Esophagus squamous epithelium (tissue), 5 donors: ENCODE measurements at places on chromosomes 6 and 20.
A peak's percentile ranks its signal among the peaks of the same experiment; 100 is the strongest.

- no peak for DNase-seq
These were observed 86.1 kb upstream of the TCF21 start for GRCh38 chr6:133802861-133803260.

DNA sequence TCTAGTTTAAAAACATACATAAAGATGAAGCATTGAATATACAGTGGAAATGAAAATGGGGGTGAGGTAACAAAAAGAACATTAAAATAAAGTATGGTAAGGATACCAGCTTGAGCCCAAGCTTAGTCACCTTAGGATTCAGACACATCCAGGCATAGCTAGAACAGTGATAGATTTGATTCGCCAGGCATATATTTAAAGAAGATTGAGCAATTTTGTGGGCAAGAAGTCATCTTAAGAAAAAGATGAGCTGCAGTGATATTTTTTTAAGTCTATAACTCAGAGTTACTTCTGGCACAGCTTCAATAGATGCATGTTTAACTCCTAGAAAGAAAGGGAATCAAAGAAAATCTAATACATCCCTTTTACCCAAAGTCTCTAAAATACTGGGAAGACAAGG lies 97.9 kb downstream of the BMP5 start:
- no peak for DNase-seq

DNA sequence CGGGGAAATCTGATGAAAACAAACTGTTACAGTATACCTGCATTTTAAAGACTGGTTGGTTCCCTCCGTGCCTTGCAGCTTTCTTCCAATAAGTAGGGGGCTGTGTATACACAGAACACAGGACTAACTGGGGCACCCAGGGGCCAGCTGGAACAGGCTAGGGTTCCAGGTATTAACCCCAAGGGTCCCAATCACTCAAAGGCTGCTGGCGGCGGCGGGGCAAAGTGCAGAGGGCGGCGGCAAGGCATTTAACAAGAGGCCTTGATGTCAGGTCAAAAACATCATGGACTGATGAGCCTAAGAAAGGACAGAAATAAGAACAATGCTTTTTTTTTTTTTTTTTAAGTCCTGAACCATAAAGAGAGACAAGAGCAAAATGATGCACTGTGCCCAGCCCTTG lies 2.5 kb downstream of the PMEPA1 start:
- no peak for DNase-seq

DNA sequence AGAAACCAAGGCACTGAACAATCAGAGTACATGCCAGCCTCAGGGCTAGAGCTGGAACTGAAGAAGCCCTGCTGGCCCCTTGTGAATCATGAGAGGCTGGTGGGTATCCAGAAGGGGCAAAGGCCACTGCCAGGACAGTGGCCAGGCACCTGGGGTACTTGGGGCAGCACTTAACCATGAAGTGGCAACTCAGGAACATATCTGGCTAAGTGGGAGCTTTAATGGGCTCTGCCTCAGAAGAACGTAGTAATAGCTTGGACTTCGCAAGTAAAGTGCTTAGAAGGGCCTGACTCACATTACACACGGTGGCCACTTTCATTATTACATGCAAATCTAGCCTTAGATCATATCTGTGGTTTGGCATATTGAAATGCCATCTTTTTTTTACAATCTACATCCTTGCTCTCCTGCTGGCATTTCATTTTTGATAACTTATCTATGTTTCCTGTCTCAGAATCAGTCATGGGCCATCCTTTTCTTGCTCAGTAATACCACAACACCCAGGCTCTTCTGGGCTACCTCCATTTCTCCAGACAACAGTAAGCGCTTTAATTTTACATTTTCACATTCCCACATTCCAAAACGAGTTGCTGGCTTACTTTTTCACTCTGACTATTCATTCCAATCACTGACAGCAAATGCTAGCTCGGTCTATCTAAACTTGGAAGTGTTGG lies 21.6 kb downstream of the NAPB start:
- no peak for DNase-seq

DNA sequence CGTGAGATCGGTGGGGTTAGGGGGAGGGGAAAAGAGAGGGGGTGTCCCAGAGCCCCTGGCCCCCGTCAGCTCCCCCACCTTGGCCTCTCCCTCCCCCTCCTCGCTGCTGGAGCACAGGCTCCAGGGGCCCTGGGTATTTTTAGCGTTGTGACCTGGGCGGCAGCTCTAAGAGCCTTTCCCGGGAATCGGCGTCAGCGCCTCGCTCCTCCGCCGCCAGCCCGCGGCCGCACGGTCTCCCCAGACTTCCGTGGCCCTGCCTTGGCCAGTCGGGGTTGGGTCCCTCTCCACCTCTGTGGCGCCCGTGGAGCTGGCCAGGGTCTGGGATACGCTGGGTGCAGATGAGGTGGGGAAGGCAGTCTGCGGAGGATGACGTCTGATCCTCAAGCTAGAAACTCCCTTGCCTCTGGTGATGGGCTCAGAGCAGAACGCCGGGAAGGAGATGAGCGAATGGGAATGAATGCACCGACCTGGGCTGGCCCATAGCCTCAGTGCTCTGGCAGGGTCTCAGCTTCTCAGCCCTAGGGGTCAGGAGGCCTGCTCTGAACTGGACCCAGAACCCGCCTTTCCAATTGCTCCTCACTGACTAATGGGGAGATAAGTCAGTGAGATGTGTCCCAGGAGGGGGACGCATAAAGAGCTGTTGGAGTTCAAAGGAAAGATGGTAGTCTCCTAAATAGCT lies 883 bp upstream of the DBNDD2 start:
- DNase-seq, result no peak

- DNase-seq, result no peak
These were observed 9.6 kb upstream of the PKIG start for GRCh38 chr20:44572551-44573500.

GRCh38 chr6:98941319-98941718 lies 6.4 kb downstream of the FBXL4 start:
- no peak for DNase-seq

- peak; percentile 56 for DNase-seq
These were observed 10.8 kb downstream of the BACH2 start for GRCh38 chr6:90285611-90286381.

DNA sequence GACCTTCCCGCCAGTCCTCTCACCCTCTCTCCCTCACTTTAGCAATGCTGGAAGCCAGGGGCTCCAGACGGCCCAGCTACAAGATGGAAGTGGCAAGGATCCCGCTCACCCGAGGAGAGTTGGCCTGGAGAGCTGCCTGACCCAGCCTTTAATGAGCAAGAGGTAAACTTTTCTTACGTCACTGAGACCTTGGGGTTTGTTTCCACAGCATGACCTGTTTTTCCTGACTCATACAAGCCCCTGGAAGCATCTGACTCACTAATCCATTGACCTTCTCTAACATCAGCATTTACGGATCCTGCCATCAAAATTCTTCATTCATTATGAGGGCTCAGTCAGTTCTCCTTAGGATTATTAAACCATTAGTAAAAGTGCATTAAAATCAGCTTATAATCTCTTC lies 120.4 kb downstream of the MYLK4 start:
- DNase-seq, result no peak

DNA sequence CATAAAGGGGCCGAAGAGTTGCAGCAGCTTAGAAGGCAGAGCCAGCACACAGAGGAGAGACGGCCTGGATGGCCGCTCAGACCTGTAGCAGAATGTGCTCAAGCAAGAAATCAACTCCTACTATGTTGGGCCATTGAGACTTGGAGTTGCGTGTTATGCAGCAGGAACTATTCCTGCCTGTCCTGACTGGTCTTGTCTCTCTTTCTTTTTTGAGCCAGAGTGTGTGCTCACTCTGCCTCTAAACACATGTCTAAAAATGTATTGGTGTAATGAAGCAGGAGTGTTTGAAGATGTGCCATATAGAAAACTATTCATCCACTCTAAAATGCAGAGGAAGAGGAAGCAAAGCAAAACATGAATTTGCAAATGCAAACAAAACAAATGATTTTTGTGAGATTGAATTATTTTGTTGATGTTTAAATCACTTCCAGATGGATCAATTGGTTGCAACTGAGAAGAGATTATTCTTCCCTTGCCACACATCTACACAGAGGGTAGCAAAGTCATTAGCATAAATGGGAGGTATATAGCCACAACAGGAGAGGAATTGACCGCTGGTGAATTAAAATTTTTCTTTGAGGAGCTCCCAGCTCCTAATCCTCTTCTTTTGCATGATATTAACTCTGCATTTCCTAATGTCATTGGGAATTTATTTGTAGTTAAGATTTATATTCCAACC lies 20.4 kb upstream of the SYNJ2 start:
- no peak for DNase-seq

- DNase-seq, result no peak
These were observed 38.3 kb upstream of the LTV1 start for GRCh38 chr6:143804835-143805239.

- DNase-seq, result no peak
These were observed 606.0 kb downstream of the HDGFL1 start for GRCh38 chr6:23175391-23175790.

DNA sequence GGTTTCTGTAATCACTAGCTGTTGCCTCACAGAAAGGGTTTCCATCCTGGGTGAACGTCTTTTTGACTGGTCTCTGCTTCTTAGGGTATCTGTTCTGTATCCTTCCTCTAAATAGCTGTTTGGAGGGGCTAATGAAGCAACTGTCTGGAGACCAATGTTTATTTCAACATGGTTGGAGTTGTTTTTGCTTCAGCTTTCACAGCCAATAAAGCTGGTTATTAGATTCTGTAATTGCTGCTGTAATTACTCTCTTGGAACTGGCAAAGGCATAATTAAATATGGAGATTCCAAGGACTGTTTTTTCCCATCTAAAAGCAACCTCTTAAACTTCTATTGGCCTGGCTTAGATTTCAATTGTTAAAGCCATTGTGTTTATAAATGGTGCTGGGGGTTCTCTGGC lies 31.9 kb downstream of the CHMP4B start:
- no peak for DNase-seq

DNA sequence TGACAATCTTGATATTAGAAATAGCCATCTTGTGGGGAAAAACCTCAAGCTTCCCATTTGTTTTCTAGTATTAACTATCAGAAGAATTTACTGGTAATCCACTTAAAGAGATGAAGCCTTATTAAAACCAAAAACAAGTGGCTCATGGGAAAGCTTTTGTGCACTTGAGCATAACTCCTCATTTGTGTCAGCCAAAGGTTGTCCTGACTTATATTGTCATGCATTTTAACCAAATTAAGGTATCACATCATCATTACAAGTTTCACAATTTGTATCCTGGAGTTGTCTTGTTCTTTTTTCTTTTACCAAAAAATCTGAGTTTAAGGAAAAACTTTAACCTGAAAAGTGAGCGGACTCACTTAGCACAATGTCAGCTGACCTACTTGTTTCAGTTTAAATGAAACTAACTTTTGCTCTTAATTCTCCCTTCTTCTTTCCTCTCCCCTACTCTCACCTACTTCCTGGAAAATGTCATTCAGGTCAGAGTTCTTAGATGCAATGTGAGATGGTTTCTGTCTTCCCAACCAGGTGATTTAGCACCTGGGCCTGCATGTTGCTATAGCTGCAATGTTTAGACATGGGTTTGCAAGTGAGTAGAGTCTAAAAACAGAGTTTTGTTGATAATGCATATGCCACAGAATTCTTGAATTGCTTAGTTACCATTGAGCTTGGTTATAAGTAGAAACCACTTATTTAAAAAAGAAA lies 82.8 kb downstream of the TNFAIP3 start:
- DNase-seq, result no peak

DNA sequence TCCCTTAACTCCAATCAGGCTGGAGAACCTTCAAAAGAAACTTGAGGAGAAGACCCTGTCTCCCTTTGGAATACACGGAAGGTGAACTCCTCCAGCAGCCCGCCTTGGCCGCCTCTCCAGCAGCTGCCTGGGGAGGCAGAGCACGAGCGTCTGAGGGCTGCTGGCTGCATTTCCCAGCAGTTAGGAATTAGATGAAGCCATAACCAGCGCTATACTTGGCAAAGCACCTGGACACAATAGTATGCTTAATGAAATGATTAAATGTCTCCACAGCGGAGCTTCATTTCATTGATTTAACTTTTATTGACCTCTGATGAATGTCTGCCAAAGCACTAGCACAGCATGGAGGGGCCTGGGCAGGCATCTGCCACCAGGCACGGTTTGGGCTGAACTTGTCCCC lies 73.5 kb downstream of the TMEM242 start:
- DNase-seq, result no peak

GRCh38 chr20:16505894-16506293 lies 67.4 kb downstream of the KIF16B start:
- DNase-seq, result no peak

DNA sequence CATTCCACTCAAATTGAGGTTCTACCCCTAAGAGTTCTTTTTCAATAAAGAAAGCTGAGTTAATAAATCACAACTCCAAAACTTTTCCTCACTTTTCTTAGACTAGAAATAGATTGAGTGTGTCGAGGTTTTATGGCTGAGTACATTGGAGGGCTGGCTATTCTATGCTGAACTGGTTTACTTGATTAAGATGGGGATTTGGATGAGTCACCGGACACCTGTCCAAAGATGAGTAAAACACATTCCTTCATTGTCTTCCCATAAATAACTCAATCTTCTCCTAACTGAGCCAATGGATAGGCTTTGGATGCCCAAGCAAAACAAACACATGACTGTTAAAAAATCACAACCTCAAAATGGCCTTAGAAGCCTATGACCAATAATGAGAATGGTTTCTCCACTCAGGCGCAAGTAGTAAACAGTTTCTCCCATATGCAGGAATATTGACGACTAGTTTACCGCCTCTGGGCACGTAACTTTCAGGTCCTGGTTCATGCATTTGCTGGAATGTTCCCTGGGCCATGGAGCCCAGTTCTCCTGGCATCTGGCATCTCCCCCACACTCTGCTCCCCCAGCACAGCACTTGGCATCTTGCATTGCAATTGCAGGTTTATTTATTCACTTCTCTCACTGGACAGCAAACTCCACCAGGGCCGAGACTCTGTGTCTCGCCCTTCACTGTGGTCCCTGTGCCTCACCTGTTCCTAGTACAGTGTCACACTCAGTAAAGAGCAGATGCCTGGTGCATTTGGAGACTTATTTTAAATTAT lies 43.9 kb downstream of the BCAS1 start:
- DNase-seq, result no peak

DNA sequence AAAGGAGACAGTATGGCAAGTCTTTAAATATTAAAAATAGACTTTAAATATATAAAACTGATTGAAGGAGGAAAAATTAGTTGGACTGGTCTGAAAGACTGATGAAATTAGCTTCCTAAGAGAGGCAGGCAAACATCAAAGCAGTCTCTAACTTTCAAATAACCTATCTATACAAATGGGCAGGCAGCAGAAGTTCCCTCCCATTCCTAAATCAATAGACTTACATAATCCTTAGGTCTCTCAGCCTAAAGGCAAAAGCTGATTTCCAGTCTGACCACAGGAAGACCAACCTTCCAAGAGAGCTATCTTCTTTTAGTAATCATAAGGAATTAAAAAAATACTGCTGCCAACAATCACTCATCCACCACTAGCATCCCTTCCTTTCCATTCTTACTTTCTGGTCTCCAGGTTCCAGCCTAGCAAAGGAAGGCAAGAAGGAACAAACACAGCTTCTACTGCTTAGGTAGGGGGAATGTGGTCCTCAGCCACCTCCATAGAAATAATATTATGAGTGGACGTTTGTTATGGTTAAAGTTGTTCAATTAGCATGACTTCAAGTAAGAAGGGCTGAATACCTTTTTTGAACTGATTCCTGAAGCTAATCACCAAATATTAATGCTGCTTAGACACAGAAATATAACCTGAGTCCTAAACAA lies 44.1 kb downstream of the SESN1 start:
- DNase-seq, result no peak
